ENCODE measurements at places on chromosomes 1 and 21. TPM values are rescaled to one million over a fixed set of nuclear protein-coding genes. Genes with fewer than 3 reads are reported as not detected.

The BRINP2 gene
- total RNA-seq: not detected

The LRRC53 gene
- not detected for total RNA-seq

The BSDC1 gene
- 75.7 TPM for total RNA-seq

DNA sequence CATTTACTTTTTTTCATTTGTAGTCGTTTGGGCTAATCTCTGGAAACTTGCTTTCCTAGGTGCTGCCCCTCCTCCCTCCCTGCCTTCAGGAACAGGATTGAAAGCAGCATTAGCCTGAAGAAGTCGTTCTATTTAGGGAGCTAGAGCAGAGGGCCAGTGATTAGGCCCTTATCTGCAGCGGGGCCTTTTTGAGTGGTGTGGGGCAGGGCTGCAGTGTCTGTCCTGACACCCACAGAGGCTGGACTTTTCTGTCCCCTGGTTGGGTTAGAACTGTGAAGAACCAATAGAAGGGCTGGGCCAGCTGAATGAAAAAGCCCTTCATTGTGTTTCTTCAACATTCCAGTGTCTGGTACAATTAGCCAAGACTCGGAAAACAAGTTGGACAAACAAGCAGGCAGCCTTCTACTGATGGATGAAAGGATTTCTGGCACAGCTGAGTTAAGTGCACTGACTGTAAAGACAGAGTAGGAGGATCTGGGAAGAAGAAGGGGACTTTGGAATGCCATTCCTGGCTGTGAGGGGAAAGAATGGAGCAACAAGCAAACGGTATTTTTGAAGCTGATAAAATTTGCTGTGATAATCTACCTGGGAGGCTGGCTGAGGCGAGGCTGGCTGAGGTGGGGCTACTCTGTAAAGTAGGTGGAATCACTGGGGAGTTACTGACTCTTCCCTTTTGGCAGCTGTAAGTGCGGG is 9.7 kb downstream of the MACF1 start:
- DNase-seq: peak; percentile 46

GRCh38 chr21:16305686-16306085 is 575.9 kb downstream of the USP25 start:
- peak; percentile 63 for DNase-seq

DNA sequence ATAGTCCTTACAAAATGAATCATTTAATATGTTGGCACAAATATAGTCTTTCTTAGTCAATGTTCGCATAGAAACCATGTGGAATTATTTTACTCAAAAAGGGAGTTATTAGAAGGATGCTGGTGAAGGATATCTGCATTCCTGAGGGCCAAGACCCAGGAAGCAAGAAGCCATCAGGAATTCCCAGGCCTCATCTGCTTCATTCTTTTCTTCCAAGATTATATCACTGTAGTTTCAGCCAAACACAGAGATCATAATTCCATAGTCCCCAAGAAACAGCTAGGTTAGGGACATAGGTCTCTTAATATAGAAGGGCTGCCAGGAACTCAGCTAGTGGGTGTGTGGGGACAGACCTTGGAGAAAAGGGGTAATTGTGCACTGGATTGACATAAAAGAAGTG is 28.6 kb upstream of the DISC1 start:
- no peak for DNase-seq

DNA sequence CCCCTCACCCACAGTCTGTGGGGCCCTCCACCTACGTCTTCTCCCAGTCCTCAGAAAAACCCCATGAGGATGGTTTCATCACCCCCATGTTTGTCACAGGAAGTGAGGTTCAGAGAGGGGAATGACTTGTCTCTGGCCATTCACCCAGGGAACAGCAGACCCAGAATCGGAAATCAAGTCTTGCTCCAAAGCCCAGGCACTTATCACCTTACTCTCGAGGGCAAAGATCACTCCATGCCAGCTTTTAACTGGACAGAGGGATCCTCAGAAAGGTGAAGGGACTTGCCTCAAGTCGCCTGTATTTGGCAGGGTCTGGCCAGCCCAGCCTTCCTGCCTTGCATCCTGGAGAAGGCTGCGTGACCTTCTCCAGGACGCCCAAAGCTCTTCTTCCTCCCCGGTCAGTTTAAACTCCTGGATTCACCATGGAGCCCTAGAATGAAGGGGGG is 57.9 kb upstream of the SSBP3 start:
- DNase-seq: no peak

DNA sequence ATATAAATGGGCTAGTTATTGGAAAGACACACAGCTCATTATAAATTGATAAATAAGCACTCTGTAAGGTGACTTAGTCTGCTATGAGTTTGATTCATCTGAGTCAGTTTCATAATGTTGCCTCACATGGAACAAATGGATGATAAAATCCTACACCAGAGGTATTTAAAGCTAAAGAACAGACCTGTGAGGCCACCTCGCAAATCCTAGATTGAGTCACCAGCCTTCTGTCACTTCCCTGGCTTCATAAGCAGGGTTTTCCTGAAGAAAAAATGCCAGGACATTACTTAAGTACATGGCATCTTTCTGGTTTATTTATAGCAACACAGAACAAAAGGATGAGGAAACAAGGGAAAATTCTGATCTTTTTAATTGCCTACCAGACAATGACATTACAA is 18.4 kb downstream of the CD2 start:
- peak; percentile 40 for DNase-seq

DNA sequence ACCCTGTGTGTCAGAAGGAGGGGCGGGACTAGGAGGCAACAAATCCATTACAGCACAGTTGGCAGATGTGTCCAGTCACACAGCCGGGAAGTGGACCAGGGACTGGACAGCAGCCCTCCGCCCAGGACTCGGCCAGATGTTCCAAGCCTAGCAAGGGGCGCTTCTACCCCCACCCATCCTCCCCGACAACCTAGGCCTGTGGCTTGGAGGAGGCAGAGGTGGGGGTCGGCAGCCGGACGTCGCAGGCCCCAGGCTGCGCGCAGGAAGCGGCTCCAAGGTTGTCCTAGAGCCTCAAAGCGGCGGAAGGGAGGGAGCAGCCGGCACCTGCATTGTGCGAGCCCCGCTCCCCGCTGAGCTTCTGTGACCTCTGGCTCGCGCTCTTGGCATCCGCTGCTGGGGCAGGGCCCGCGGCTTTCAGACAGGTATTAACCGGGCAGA is 20.6 kb upstream of the MYCL start:
- DNase-seq: no peak

DNA sequence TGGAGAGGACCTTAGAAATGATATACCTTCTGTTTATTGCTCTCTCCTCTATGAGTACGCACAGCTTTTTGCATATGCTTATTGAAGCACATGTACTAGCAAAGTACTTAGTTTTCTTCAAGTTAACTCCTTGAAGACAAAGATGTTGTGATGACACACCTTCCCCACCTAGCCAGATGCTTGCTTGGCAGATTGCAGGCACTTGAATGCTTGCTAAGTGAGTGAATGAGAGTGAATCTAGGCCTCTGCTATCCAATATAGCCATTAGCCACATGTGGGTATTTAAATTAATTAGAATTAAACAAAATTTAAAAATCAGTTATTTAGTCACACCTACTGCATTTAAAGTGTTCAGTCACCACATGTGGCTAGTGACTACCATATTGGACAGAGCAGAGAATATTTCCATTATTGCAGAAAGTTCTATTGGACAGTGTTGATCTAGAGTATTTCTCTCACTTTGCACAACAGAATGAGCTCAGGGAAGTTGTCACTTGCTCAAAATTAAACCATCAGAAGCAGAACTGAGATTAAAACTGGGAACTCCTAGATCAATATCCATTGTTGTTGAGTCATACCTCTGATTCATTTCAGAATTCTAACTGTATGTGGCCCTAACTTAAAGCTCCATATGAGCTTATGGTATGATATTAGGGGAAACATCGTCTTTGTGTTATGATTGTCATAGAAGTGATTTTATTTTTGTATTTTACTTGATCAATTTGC is 8.6 kb upstream of the EEIG2 start:
- DNase-seq: no peak

DNA sequence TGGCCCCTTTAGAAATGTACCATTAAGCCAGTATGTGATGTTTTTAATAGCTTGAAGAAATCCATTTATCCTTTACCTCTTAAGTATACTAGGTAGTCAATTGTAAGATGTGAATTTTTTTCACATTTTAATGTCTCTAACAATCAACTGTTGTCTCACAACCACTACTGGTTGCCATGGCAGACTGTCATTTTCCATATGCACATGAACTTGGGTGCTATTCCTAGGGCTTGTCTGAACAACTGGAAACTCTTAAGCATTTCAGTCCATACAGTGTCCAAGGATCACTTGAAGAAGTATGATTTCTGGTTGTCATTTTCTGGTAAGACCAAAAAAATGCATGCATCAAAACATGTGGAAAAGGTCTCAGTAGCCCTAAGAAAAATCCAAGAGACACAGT is 315.1 kb downstream of the HHIPL2 start:
- no peak for DNase-seq

GRCh38 chr21:29077651-29078090 is 4.2 kb upstream of the CCT8 start:
- DNase-seq: peak; percentile 55

DNA sequence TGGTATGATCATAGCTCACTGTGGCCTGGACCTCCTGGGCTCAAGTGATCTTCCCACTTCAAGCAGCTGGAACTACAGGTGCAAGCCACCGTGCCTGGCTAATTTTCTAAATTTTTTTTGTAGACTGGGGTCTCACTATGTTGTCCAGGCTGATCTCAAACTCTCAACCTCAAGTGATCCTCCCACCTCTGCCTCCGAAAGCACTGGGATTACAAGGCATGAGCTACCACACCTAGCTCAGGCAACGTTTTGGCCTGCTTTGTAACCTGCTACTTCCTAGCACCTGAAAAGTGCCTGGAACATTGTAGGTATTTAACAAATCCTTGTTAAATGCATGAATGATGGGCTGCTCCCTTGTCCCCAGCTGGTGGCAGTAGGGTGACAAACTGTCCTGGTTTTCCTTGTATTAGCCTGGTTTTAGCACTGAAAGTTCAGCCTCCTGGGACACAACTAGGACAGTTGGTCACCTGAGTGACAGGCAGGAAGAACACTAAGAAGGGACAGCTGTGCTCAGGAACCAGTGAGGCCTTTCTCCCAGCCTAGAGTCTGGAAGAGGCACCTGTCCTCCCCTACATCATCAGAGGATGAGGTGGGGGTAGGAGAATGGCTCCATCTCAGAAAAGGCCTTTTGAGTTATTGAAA is 88.5 kb upstream of the CD34 start:
- no peak for DNase-seq

GRCh38 chr1:248857201-248857600 is 1.7 kb downstream of the ZNF692 start:
- DNase-seq: no peak

DNA sequence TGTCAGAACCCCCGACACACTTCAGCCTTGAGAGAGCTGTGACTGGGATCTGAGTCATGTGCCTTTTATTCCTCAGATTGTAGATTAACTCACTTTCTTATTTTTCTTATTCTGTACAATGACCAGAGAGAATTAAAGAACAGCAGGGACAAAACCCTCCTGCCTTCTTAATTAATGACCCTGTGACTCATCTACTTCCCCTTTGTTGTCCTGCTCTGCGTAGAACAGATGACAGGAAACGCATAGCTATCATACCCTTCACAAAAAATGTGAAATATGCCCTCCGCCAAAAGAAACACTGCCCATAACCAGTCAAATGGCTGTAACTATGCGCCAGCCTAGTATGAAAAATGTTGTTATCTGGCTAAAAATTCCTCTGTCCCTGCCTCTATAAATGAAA is 9.1 kb upstream of the PADI2 start:
- peak; percentile 94 for DNase-seq

- peak; percentile 3 for DNase-seq
Observed at GRCh38 chr1:196651637-196652215, at the start of gene CFH. CFH (plus strand) TSS chr1:196652043; CDS start chr1:196652118, 75 bp downstream.

All from dermis blood vessel endothelial cell (primary cell).